ENCODE measurements at places on chromosomes 7 and 10.

DNA sequence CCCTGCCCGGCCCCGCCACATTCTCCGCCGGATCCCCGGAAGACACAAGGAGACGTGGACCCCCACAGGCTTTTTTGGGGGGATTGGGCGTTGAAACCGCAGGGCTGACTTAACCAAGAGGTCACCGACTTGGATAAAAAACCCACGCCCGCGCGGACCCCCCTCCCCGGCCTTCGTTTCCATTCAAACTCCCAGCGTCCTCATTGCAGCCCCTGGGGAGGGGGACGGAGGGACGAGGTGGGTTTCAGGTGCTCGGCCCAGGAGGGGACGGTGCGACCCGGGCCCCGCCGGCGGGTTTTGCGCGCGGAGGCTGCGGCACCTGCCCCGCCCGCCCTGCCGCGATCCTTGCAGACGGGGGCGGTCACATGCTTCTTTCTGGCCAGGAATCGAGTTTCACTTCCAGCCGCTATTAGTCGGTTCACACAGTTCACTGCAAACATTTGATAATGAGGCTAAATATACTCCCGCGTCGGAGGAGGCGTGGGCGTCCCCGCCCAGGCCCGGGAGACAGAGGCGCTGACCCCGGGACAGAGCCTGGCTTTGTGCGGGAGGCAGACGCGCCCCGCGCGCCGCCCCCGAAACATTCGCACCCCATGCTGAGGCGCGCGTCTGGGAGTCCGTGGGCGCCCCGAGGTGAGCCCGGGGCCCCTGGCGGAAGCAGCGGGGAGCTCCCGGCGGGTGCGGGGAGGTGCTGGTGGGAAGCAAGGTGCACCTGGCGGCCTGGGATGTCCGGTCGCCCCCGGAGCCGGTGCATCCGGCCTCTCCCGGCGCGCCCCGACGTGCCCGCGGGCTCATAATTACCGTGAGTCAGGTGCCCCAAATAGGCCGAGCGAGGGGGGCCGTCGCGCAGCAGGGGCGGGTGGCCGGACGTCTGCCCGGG, 2.7 kb upstream of the PDGFA start:
- no peak for DNase-seq

GRCh38 chr10:131810805-131811629, 89.8 kb upstream of the PPP2R2D start:
- DNase-seq: no peak

DNA sequence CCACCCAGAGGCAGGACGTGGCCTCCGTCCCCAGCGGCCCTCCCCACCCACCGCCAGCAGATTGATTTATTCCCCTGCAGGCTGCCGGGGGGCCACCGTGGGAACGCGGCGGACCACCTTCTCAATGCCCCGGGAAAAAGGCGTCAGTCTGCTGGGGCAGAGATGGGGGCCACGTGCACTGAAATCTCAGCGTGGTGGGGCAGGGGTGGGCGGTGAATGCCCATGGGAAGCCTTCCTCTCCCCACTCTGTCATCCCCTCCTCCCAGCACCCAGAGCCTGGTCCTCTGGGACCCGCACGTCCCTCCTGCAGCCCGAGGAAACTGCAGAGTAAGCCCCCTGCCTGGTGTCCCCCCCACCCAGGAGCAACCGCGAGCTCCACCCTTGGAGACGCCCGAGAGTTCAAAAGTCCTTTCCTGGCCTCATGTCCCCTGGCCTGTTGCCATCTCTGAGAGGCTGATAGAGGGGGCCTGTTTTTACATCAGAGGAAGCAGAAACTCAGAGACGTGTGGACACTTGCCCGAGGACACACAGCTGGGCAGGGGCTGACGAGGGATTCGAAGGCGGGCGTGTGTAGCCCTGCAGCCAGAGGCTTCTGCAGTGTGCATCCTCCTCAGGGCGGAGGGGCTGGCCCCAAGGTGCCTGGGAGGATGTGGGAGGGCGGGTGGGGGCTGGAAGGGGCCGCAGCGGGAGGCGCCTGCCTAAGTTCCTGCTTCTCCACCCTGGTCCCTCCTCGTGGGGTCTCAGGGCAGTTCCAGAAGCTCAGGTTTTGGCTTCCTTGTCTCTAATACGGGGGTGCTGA, 21.8 kb downstream of the UNCX start:
- no peak for DNase-seq

- no peak for DNase-seq
These were observed 37.3 kb downstream of the VIPR2 start for GRCh38 chr7:159107161-159107892.

DNA sequence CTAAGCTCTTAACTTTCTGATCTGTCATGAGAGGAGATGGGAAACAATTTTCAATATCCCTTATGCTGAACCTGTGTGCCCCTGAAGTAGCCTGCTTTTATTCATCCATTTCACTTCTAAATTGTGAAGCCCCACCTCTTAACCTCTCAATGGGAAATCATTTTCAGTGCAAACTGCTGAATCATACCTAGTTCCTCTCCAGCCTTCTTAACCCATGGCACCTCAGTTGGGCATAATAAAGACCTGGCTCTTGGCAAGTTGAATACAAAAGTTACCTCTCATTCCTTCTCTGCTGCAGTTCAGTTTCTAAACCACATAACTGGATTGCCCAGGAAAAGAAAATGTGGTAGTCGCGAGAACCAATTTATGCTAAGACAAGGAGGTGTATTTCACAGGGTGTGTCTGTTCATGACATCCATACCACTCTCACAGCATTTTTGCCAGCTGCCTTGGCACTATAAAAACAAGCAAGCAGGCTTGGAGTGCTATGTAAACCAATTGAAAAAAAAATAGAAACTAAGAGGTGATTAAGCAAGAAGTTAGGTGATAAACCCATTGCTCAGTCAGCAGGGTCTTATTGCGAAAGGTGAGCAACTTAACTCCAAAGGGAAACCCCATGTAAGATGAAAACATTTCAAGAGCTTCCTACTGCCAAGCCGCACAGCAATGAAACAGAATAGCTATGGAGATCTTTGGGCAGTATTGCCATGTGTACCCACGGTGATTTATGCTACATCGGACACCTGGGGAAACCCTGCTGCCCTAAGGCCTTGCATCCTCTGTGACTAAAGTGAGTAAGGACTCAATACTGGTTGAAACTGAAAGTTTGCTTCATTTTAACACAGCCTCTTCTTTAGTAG, 57.0 kb upstream of the DKK1 start:
- no peak for DNase-seq

DNA sequence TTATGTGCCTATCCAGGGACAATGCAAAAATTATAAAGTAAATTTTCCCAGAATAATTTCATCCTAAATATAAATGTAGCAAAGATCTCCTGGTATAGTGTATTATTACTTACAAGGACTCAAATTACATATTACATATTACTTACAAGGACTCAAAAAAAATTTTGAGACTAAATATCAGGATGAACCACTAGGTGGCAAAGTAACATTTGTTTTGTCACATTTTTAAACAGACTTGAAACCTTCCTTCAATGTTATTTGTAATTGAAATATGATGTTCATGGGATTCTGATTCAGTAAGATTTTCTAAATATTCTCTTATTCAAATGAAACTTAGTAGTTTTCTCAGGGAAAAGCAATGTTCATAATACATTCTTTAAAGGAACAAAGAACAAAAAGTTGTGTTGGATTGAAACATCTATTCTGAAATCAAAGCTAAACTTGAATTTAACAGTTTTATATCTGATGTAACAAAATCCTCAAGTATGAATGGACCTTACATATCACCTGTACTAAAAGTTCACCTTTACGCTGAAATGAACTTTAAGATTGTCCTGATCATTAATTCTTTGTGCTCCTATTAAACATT, 74.3 kb upstream of the GNAI1 start:
- no peak for DNase-seq

DNA sequence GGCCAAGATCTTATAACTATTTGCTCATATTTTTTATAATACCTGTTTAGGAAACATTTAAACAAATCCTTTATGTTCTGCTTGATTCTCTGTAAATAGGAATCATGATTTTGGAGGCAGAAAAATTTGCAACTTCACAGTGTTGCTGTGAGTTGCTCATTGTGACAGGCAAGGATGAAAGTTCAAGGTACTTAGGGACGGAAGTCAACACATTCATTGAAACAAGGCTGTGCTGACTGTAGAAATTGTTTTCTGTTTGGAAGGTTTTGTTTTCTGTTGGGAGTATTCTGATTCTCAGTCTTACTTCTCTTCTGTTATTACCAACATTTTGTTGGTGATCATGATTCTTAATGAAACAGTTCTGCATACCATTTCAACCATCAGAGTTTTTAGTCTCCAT, 54.9 kb downstream of the FANK1 start:
- DNase-seq: no peak

GRCh38 chr10:110304394-110304779, 333 bp downstream of the SMNDC1 start:
- no peak for DNase-seq

GRCh38 chr10:109386101-109386500, 537.2 kb downstream of the XPNPEP1 start:
- DNase-seq: no peak

DNA sequence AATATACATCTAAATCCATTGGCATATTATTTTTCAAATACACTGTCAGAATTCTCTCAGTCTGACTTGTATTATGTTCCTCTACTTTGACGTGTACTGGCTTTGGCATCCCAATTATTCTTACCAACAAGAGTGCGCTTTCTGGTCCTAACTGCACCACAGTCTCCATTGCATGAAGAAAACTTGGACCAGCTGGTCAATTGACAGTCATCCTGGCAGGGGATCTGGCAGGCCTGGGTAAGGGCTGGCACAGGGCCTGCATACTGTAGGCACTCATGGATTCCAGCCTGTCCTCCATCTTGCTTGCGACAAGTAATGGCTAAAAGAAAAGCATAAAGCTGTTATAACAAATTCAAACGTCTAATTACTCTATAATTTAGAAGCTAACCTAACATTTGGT, 384.9 kb downstream of the THSD7A start:
- DNase-seq: no peak

GRCh38 chr7:91519241-91520158, 255.3 kb downstream of the FZD1 start:
- no peak for DNase-seq

- no peak for DNase-seq
These were observed 271.9 kb downstream of the KIF20B start for GRCh38 chr10:89973326-89973725.

DNA sequence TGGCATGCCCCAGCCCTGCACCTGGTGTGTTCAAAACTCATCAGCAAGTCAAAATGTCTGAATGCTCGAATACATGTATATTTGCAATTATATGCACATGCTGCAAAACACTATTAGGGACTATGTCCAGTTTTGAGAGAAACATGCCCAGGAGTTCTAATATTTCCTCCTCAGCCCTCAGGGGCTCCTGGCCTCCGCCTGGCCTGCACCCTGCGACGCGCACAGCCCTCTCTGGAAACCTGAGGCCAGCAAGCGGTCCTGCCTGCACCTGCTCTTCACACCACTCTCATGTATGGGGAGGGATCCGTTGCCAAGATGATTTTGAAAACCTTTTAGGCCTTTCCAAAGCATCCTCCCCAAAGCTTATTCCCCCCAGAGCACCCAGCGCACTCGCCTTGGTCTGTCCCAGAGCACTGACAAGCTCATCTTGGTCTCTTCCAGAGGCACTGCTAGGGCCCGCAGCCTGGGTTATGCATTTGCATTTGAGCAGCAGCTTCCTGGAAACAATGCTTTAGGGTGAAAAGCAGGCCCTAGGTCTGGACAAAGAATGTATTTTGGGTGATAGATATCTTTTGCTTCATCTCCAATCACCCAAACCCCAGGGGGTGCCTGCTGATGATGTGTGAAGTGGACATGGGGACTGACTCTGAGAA, 22.6 kb upstream of the CNPY1 start:
- DNase-seq: no peak

GRCh38 chr7:79855172-79855571, 279.5 kb upstream of the GNAI1 start:
- no peak for DNase-seq

- DNase-seq: no peak
These were observed 401 bp downstream of the LRRC27 start for GRCh38 chr10:132332433-132332754.

DNA sequence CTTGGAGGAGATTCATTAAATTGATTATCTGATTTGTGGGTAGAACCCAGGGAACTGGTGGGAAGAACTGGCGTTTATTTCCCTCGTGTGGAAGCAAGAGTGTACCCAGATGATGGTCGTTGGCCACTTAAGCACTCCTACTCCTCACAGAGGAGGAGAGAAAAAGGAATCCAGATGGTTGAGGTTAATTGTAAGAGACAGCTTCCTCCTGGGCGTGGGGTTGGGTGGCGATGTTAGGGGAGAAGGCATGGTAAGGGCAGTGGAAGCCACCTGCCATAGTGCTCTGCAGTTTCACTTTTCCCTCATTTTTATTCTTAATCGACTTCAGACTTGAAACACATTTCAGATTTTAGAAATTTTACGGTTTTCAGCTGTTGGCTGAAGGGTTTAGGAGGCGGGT, 104.1 kb downstream of the DOCK1 start:
- DNase-seq: no peak

DNA sequence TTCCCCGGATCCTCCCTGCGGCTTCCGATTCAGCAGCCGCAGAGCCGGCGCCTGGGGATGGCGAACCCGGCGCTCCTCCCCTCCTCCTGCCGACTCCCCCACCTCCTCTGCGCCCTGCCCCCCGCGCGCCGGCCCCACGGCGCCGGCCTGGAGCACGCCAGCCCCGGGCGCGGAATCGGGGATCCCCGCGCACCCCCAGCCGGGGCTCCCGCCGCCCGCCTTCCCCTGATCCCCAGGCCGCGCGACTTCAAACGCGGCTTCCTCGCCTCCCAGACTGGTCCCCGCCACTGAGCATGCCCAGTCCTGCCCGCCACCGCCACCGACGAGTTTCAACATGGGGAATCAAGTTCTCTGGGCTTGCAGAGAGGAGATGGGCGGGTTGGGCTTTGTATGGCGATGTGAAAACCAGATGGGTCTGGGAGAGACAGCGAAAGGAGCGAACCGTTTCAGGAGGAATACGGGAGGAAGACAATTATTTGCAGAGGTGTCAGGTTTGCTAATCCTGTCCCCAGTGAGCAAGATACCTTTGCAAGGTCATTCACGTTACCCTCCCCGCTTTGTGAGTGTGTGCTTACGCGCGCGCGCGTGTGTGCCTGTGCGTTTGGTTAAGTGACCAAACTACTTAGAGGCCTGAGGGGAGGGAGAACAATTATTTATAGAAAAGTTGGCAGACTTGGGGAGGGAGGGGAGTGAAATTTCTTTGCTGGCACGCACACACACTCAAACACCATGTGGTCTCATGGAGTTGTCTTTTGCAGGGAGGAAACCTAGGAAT, at the start of gene PANK1:
TSS of gene PANK1 (minus strand) at position 276 of the 775 bp plus-strand sequence. CDS start 351 bp downstream, outside the sequence.
- peak; percentile 55 for DNase-seq

Data from 8988T (cell line).